ENCODE measurements at places on chromosomes 3 and 15. TPM values are rescaled to one million over a fixed set of nuclear protein-coding genes. Genes with fewer than 3 reads are reported as not detected.

Gene UPK1B
- not detected for total RNA-seq

Gene PAK6
- total RNA-seq, result 0.33 TPM

Gene CATSPER2
- total RNA-seq, result 1.8 TPM

Gene DPPA4
- total RNA-seq, result 0.16 TPM

Gene IQCF2
- total RNA-seq, result not detected

Gene RPL39L
- total RNA-seq, result 27.7 TPM

Gene UROC1
- not detected for total RNA-seq

DNA sequence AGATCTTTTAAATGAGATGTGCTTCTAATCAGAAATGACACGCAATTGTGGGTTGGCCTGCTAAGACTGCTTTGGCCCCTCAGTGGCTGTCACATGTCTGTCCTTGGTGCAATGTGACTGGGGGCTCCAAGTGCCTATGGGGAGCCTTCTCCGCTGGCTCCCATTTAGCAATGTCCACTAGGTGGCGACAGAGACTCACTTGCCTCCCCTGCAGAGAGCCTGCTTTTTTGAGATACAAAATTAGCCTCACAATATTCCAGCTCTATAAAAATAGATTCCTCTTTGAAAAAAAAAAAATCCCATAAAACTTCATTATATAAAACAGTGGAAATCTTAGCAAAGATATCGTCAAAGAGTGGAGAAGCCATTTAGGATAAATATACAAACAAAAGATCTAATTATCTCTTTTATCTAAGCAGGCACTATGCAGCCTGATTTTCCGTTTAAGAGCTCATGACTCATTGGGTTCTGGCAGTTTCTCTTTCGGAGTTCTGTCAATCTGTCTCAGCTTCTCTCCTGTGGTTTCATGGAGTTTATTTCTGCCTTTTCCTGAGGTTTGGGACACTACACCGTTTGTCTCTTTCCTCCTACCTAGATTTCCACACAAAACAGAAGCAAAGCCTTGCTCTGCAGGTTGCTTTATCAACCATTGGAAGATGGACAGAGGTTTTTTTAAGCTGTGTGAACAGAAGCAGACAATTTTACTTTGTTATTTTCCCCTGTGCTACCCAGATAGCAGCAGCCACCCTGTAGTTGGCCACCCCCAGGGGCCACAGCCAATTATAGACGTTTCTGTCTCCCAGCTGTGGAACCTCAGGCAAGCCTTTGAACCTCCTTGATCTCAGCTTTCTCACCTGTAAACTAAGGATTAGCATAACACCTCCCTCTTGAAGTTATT is 68.4 kb upstream of the TNFAIP8L3 start:
- DNase-seq, result peak; percentile 77

DNA sequence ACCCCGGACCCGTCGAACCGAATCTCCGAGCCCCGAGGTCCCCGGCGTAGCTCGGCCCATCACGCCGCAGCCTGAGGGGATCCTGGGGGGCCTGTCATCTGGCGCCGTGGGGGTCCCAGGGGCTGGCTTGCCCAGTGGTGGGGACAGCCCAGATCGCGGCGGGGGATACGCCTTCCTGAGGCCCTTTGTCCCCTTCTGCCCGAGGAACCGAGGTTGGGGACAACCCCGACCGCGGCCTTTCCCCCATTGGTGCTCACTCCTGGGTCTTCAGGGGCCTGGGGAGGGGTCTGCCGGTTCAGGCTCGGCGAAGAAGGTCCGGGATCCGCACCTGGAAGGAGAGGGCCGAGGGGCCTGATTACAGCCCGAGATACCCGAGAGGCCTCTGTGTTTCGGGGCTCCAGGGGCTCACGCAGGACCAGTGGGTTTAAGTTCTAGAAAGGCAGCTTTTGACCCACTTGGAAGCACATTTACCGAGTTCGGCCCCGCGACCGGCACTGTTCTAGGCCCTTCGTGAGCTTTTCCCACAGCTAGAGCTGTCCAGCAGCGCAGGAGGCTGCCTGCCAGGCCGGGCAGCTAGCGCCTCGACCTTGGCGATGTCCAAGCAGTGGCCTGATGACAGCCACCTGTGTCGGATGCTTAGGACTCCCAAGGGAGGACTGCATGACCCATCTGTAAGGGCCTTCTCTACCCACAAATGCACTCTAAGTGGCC is 504 bp downstream of the ABHD2 start:
- peak; percentile 70 for DNase-seq

- no peak for DNase-seq
These were observed 31.2 kb upstream of the DUT start for GRCh38 chr15:48300038-48300437.

DNA sequence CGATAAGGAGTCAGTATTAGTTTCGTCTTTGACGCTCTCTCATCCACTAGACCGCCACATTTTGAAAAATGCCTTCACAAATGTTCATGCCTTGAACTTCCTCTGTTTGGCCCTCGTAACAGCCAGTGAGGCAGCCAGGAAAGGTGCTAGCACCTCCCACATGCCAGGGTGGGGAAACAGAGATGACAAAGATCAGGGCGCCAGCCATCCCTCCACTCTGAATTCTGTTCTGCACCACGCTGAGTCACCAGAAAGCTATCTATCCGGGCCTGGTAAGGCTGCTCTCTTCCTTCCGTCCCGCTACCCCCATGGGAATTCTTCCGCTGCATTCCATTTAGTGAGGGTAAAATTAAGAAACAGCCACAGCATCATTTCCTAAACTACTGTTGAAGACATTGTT is 31.3 kb upstream of the BCL2L10 start:
- DNase-seq, result no peak

- no peak for DNase-seq
These were observed 368.4 kb upstream of the IL12A start for GRCh38 chr3:159620281-159620680.

GRCh38 chr15:86553108-86553507 is 473.4 kb downstream of the AGBL1 start:
- no peak for DNase-seq

- no peak for DNase-seq
These were observed 1.9 kb downstream of the RAP2B start for GRCh38 chr3:153163756-153164550.

DNA sequence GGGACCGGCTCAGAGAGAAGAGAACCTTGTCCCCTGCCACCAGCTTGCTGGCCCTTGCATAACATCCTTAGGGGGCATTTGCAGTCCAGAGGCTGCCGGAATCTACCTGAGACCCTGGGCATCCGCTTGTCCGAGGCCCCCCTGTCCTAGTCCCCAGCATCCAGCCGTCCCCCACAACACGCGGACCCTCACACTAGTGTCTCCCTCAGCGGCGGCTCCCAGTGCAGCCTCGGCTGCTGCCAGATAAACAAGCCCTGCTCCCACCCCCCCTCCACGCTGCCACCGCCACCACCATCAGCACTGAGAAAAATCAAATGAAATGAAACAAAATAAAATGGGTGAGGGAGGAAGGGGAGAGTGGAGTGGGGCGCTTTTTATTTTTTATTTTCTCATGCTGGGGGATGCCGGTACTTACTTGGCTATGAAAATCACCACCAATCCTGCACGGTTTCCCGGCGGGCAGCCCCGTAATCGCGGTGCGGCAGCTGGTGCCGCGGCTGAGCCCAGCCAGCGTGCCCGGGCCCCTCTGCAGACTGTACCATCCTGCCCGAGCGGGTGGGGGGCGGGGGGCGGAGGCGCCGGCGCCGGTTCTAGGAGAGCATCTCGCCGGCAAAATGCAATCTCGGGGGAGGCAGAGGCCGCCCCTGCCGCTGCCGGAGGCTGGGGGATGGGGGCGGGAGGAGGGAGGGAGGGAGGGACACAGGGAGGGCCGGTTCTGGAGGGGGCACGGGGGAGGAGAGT is at the start of gene ATP2B2:
Gene ATP2B2, minus strand, starts transcription at position 537 of the 741 bp plus-strand sequence. CDS start 56,043 bp downstream, outside the sequence.
- DNase-seq, result no peak

GRCh38 chr15:64233299-64233698 is 70.5 kb upstream of the PPIB start:
- DNase-seq, result no peak

All from sigmoid colon (tissue), 7 donors.